ENCODE measurements at places on chromosomes 1 and 21.

DNA sequence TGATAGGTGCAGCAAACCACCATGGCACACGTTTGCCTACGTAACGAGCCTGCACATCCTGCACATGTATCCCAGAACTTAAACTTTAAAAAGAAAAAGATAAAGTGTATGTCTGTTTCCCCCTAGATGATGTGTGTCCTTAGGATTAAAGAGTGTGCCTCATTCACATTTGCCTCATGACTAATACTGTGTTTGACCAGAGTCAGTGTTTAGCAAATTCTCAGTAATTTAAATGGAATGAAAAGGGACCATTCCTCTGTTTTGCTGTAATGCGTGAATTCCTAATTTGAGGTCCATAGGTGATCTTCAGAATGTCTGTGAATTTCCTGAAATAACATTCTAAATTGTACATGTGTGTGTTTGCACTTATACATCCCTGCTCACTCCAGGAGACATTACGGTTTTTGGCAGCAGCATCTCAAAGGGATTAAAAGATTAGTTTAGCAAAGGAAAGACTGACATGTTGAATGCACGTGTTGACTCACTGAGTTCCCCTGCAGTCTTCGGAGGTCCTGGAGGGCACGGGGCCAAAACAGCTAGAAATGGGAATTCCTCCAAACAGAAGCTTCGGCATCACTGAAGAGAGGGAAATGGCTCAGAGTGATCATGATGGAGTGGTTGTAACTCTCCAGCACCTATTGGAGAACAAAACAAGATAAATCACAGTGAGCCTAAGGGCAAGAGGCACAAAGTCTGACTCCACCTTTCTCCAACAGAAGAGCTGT is 19.1 kb upstream of the SLC35F3 start:
- no peak for DNase-seq

DNA sequence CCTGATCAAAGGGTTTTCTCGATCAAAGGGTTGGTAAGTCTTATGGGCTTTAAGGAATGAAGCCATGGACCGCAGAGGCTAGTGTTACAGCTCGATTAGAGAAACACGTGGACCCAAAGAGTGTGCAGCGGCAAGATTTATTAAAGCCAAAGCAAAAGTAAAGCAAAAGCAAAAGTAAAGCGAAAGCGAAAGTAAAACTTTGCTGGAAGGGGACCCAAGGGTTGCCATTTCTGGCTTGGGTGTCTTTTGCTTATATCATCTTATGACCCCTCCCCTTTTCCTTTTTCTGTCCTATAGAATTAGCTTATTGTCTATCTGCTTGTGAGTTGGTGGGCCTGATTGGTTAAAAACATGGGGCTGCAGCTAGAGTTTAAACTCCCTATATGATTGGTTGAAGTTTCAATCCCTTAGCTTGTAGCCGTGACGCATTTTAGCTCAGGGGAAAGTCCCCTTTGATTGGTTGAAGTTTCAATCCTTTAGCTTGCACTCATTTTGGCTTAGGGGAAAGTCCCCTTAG is 957.0 kb downstream of the AMY1C start:
- peak; percentile 86 for DNase-seq

- no peak for DNase-seq
These were observed 20.3 kb upstream of the FNBP1L start for GRCh38 chr1:93427656-93428055.

- no peak for DNase-seq
These were observed 16.0 kb downstream of the LCK start for GRCh38 chr1:32266921-32267591.

- no peak for DNase-seq
These were observed 387.0 kb downstream of the USP25 start for GRCh38 chr21:16116798-16117197.

DNA sequence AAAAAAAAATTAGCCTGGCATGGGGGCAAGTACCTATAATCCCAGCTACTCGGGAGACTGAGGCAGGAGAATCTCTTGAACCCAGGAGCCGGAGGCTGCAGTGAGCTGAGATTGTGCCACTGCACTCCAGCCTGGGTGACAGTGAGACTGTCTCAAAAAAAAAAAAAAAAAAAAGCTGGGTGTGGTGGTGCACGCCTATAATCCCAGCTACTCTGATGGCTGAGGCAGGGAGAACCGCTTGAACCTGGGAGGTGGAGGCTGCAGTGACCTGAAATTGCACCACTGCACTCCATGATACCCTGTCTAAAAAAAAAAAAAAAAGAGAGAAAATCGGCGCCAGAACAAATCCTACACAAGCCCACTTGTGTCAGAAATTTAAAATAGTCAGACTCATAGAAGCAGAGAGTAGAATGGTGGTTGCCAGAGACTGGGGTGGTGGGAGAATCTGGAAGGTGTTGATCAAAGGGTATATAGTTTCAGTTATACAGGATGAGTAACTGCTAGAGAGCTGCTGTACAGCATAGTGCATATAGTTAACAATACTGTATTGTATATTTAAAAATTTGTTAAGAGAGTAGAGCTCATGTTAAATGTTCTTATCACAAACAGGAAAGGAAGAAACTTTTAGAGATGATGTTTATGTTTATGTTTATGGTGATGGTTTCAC is 9.6 kb downstream of the DIP2A start:
- DNase-seq: no peak

Data from NCI-H2029 (cell line).